ENCODE measurements at places on chromosomes 2 and 18.

- no peak for DNase-seq
Measured at GRCh38 chr2:196697825-196698224, 58.3 kb downstream of the CCDC150 start.

- no peak for DNase-seq
Measured at GRCh38 chr2:119205001-119205706, 18.5 kb upstream of the STEAP3 start.

DNA sequence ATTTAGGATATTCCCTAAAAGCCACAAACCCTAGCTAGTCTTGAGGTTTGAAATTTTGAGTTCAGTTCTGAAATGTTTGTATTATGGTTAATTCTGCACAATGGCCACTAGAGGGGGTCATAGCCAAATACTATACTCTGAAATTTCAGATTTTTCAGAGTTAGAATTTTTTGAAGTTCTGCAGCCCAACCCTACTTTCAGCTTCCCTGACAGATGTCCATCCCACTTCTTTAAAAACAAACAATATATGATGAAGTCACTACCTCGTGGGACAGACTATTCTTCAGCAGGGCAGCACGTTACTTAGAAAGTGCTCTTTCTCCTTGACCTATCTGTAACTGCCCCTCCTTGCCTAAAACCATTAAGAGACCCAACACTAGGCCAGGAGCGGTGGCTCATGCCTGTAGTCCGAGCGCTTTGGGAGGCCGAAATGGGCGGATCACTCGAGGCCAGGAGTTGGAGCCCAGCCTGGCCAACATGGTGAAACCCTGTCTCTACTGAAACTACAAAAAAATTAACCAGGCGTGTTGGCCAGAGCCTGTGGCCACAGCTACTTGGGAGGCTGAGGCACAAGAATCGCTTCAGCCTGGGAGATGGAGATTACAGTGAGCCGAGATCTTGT, 48.2 kb upstream of the PAPOLG start:
- peak; percentile 85 for DNase-seq

DNA sequence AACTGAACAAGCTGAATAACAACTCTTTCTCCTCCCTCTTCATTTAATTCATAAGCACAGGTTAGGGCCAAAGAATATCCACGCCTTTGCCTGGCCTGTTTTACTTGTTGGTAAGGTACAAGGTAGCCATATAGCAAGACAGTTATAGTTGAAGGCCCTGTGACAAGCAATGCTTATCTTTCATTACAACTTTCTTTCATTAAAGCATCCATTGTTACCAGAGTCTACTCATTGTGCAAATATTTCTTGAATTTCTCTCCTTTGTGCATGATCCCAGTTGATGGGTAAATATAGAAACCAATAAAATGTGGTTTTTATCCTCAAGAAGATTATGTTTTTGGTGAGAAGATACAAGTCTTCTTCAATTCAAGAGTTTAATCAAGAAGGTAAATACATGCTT, 140.2 kb downstream of the UBE2E3 start:
- DNase-seq: no peak

GRCh38 chr2:10564876-10565445, 116.8 kb upstream of the ODC1 start:
- no peak for DNase-seq

- no peak for DNase-seq
Measured at GRCh38 chr2:239607517-239608191, 206.8 kb upstream of the HDAC4 start.

DNA sequence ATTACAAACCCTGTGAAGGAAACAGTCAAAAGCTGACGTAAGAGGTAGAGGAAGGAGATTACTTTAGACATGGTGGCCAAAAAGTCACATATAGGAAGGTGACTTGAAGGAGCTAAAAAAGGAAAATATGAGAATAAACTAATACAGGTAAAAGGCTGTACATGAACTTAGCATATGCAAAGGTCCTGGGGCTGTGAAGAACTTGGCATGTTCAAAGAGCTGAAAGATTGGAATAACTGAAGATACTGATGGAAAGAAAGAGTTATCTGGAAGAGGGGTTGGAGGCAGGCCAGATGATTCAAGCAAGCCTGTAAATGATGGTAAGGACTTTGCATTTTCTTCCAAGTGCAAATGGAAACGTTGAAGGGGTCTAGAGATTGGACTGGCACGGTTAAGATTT, 13.2 kb downstream of the IL36A start:
- no peak for DNase-seq

DNA sequence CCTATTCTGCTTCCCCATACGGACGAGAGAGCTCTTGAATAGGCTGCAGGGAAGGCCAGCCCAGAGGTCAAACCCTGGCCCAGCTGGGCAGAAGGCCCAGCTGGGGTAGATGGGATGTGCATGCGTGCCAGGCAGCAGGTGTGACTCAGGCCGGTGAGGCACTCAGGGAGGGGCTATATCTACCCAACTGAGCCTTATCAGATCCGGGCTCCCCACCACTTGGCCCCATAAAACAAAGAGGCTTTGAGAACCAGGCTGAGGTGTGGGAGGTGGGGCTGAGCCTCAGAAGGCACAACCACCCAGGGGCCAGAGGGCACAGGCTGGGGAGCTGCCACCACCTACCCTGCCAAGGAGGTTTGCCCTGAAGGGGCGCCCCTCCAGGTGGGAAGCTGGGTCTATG, 8.0 kb upstream of the CFAP65 start:
- DNase-seq: no peak

GRCh38 chr2:1482981-1483380, 69.7 kb downstream of the TPO start:
- DNase-seq: no peak

DNA sequence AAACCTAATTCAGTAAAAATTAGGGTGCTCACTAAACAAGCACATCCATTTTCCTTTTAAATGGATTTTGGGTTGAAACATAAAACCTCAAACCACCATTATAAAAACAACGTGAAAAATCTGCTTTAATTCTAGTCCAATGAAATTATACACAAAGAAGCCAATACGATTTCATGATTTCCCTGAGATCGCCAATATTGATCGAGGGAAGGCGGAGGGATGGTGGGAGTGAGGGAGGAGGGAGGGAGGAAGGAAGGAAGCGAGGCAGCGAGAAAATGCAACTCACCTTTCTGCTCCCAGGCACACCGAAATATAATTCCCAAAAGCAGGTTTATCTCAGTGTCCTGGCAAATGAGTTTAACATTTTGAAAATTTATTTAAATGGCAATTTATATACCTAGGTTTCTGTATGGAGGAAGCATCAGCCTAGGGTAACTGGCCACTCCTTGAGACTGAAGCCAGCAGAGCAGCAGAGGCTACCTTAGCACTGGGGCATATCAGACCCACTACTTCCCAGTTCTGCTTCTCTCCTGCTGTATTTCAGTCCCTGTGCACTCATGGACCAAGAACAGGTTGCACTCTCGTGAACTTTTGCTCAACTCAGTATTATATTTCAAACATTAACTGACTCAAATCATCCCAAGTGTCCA, 2.3 kb upstream of the ONECUT2 start:
- DNase-seq: no peak

GRCh38 chr2:78541451-78542267, 483.8 kb upstream of the REG3G start:
- no peak for DNase-seq

DNA sequence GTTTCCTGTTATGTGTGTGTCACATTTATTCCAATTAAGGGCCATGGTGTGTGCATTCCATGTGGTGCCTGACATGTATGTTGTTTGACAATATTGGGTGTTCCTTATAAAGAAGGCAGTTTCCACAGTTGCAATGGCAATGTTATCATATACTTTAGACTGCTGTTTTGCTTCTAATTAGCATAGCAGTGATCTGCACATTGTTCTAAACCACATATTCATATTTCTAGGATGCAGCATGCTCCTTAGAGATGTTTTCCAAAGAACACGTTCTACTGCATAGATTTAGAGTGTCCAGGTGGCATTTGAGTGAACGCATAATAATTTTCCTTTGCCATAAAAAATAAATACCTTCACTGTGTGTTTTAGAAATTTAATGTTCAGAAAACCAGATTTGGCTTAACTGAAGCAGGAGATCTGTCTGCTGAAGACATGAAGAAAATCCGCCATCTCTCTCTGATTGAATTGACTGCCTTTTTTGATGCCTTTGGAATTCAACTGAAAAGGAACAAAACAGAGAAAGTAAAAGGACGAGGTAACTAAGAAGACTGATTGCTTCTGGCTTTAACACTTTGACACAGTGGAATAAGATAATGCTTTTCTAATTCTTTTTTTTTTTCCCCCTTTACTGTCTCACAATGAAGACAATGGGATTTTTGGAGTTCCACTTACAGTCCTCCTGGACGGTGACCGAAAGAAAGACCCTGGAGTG, 143.7 kb downstream of the ARHGAP28 start:
- no peak for DNase-seq

GRCh38 chr18:50700245-50701165, 119.3 kb downstream of the MRO start:
- DNase-seq: no peak

GRCh38 chr2:20052229-20052851, 912 bp upstream of the LAPTM4A start:
- no peak for DNase-seq

GRCh38 chr18:3139406-3139805, 80.4 kb downstream of the MYOM1 start:
- no peak for DNase-seq

DNA sequence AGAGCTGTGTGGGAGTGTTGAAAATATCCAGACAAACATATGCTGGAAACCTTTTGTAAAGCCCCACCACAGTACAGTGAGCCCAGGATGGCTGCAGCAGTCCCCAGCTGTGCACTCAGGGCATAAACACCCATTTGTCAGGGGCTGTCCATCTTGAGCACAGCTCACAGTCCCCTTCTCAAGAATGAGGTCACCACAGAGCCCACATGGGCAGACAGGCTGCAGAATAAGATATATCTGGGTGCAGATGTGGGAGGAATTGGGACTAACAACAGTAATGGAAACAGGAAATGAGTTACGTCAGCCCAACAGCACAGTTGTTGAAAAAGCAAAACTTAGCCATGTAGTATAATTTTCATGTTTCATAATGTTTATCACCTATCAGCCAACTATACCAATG, 219.6 kb downstream of the ETAA1 start:
- DNase-seq: peak; percentile 43

- peak; percentile 51 for DNase-seq
Measured at GRCh38 chr18:79523206-79523735, 127.5 kb downstream of the NFATC1 start.

GRCh38 chr18:29556070-29556469, 1379.1 kb upstream of the CDH2 start:
- DNase-seq: no peak

DNA sequence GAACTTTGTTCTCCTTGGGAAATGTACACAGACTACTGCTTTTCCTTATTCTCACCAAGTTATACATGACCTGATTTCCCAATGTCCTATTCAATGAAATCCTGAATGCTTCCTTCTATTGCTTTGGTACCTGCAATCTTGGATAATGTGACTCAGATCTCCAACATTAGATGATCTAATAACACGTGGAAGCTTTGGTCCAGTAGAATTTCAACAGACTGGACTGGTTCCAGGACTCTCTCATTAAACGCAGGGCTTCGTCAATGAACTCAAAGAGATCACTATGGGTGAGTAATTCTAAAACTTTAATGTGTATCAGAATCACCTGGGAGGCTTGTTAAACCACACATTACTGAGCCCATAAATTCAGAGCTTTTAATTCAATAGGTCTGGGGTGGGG, 413.6 kb upstream of the KCNH7 start:
- DNase-seq: no peak

- DNase-seq: no peak
Measured at GRCh38 chr2:112317303-112318158, 42.1 kb downstream of the ZC3H6 start.

- peak; percentile 68 for DNase-seq
Measured at GRCh38 chr18:785242-785641, 26.8 kb downstream of the YES1 start.

DNA sequence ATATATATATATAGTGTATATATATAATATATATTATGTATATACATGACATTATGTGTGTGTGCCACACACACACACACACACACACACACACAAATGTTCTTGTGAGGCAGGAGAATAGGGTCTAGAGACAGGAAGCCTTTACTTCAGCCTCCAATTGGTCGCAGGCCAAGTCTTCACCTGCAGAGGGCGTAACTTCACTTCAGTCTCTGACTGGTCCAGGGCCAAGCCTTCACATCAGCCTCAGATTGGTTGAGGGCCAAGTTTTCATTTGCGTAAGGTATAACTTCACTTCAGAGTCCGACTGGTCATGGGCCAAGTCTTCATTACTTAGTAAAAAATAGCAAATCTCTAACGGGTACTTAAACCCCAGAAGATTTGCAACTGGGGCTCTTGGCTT, 13.2 kb upstream of the SS18 start:
- peak; percentile 58 for DNase-seq

DNA sequence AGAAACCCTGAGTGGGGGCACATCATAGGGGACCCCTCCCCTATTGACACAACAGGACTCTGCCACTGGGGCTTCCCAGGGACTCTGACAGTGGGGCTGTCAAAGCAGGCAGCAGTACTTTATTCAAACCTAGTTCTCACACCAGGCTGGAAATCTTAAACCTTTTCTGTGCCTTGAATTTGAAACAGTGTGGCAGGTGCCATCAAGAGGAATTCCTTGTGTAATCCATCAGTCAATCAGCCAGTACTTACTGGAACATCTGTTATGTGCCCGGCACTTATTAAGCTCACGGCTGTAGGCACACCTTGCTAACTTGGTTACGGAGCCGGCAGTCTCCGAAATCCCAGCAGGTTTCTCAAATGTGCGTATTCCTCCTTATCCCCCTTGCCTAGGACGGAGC, 12.0 kb downstream of the GLI2 start:
- no peak for DNase-seq

DNA sequence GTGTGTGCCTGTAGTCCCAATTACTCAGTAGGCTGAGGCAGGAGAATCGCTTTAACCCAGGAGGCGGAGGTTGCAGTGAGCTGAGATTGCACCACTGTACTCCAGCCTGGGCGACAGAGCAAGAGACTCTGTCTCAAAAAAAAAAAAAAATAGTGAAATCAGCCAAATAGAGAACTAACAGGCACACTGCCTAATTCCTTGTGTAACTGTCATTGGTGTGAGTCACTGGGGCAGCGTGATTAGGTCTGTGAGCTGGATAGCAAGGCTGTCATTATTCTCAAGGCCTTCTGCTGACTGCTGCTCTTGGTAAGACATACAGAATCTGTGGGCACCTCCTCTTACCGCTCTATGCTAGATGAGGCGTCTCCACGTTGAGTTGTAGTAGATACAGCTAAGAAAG, 270.3 kb downstream of the NEDD4L start:
- no peak for DNase-seq

- DNase-seq: peak; percentile 51
Measured at GRCh38 chr2:169107645-169108044, 38.3 kb downstream of the DHRS9 start.

DNA sequence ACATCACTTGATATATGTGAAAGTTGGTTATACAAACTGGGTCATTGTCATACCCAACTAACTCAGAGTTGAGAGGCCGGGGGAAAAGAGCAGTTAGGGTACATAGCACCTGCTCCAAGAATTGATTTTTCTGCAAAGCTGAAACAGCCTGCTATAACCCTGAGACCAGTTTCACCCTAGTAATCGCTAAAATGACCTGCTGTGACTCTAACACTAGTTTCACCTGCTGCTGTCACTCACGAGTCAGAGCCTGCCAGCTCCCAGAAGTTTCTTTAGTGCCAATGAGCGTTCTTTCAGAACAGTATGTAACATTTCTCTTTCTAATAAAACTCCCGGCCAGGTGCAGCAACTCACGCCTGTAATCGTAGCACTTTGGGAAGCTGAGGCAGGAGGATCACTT, 28.0 kb downstream of the SRSF7 start:
- DNase-seq: no peak

GRCh38 chr2:207481924-207482323, 47.8 kb upstream of the CREB1 start:
- DNase-seq: peak; percentile 68

- DNase-seq: no peak
Measured at GRCh38 chr2:221106241-221106640, 465.9 kb downstream of the EPHA4 start.

Data from hematopoietic multipotent progenitor cell treated with erythropoietin and hydrocortisone succinate and interleukin-3 and kit ligand, for 6 days (in vitro differentiated cells).